ENCODE measurements at places on chromosomes 16 and 17.

- no peak for DNase-seq
Measured at GRCh38 chr16:50610331-50611262, 62.4 kb downstream of the NKD1 start.

GRCh38 chr17:18987230-18987610 is 17.3 kb downstream of the FAM83G start:
- DNase-seq = no peak

DNA sequence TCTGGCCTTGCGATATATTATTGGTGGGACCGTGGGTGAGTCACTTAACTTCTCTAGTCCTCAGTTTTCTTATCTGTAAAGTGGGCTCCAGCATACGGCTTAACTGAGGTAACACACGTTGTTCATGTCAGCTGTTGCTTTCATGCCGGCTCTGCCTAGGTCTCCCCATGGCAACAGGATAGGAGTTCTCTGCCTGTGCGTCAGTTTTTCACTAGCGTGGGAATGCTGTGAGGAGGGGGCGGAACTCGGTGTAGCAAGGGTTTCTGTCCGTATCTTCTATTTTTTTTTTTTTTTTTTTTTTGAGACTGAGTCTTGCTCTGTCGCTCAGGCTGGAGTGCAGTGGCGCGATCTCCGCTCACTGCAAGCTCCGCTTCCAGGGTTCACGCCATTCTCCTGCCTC is 758.5 kb upstream of the RBFOX1 start:
- no peak for DNase-seq

GRCh38 chr16:9650284-9650683 is 531.9 kb downstream of the GRIN2A start:
- DNase-seq = no peak

- DNase-seq = no peak
Measured at GRCh38 chr17:50855708-50856330, 10.3 kb downstream of the TOB1 start.

DNA sequence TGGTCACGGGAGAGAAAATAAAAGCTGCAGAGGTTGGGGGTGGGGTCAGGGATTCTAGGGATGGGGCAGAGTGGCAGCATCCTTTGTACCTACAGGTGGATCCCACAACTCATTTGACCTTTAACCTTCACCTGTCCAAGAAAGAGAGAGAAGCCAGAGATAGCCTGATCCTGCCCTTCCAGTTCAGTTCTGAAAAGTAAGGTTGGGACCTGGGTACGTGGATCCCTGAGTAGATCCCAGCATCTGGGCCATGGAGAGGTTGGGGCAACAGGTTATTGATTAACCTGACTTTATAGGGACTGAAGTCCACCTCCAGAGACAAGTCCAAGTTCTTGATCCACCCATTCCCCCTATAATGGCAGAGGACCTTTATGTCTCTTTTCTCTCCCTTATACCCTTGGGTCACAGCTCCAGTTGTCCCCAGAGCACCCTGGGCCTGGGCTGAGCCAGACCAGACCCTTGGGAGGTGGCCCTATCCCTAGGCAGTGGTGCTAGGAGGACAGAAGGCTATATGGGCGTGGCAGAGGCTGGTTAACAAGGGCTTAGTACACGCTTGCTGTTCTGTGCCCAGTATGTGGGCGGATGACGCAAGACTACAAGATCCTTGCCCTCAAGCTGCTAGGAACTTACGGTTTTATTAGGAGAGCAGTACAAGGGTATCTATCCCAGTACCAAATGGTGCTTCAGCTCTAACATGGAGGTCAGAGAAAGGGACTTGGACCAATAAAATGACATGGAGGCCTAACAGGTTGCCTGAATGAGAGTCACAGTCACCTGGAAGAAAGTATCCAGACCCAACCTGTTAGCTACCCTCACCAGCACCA is 3.3 kb downstream of the CLDN7 start:
- DNase-seq = peak; percentile 65

GRCh38 chr16:70730944-70731343 is 45.1 kb upstream of the MTSS2 start:
- DNase-seq = no peak

DNA sequence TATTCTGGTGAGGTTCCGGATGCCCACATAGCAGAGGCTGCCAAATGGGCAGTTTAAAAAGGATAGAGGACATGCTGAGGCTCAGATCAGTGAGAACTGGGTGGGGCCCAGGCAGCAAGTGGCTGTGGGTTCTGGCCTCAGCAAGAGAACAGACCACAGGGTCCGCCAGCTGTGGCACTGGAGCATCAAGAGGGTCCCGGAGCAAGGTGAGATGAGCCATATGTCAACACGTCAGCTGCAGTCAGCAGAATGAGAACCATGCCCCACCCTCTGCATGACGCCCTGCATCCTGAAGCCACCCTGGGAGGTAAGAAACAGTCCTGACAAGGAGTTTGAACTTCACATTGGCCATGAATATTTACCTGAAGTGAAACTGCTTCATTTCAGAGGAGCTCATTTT is 20.1 kb upstream of the CCL5 start:
- DNase-seq = no peak

DNA sequence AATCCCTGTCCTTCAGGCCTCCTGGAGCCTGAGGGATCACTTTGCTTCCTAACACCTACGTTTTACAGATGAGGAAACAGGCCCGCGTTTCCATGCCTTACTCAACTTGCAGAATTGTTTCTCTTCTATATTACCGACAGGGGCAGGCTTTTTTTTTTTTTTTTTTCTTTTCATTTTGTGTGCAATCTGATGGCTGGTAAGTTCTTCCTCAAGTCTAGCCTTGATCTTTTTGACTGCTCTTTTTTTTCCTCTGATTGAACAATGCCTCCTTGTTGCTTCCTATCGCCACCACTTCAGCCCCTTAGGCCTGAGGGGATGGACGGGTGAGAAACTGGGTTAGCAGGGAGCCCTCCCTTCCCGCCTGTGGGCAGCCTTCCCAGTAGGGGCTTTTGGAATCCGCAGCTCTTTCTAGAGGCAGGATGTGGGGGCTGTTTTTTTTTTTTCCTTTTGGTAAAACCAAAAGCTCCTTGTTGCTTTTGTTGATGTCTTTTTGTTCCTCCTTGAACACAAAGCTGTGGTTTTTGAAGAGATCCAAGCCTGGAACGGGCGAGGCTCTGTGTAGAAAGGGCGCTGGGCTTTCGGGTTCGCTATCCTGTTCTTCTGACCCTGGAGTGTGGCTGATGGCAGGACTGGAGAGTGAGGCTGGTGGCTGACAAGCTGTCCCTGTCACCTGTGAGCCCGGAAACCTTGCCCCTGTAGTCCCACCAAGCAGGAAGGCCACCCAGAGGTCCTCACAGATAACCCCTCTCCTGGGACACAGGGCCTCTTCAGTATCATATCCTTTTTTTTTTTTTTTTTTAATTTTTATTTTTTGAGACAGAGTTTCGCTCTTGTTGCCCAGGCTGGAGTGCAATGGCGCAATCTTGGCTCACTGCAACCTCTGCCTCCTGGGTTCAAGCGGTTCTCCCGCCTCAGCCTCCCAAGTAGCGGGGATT is 14.0 kb downstream of the LASP1 start:
- DNase-seq = peak; percentile 41

GRCh38 chr17:49580055-49580721 is 4.5 kb downstream of the NXPH3 start:
- DNase-seq = no peak

DNA sequence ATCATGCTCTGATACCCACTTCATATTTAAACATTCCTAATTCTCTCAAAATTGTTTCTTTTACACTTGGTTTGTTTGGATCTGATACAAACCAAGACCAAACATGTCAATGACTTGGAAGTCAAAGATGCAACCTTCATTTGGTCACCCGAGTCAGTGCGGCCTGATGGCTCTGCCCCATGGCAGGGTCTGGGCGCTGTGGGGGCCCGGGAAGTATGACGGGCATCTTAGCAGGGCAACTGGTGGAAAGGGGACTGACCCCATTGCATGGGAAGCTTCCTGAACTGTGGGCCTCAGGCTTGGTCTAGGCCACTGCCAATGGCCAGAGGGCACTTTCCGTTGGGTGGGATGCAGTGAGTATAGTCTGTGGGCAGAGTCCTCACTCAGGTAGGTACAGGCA is 178.0 kb downstream of the KATNIP start:
- no peak for DNase-seq

- DNase-seq = no peak
Measured at GRCh38 chr16:12532871-12533610, 270.6 kb downstream of the CPPED1 start.

- peak; percentile 77 for DNase-seq
Measured at GRCh38 chr16:23896832-23897821, 61.3 kb downstream of the PRKCB start.

- DNase-seq = no peak
Measured at GRCh38 chr17:37816950-37817349, 72.1 kb upstream of the HNF1B start.
